ENCODE measurements at places on chromosomes 3 and 15.

GRCh38 chr15:59570315-59570714 lies 41.3 kb upstream of the GCNT3 start:
- DNase-seq: no peak

GRCh38 chr3:198096015-198096414 lies 136.0 kb downstream of the LMLN start:
- DNase-seq: no peak

- no peak for DNase-seq
Observed at GRCh38 chr3:105013657-105014056, 353.1 kb upstream of the ALCAM start.

DNA sequence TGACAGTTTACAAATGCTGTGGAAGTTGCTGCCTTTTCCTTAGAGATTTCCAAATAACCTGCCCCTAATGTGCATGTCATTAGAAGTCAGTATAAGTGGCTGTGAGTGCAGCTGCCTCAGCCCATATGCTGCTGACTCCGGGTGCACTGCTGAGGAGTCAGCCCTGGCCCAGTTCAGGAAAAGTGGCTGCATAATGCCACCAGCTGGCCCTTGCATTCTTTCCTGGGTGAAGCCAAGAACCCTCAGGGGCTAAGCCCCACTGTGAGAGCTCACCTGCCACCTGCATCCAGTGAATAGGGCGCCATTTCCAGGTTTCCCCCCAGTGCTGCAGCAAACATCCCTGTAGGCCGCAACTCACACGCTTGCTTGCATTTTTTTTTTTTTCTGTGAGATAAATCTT lies 139.9 kb downstream of the TJP1 start:
- no peak for DNase-seq

- no peak for DNase-seq
Observed at GRCh38 chr3:36480911-36481648, 100.8 kb downstream of the STAC start.

DNA sequence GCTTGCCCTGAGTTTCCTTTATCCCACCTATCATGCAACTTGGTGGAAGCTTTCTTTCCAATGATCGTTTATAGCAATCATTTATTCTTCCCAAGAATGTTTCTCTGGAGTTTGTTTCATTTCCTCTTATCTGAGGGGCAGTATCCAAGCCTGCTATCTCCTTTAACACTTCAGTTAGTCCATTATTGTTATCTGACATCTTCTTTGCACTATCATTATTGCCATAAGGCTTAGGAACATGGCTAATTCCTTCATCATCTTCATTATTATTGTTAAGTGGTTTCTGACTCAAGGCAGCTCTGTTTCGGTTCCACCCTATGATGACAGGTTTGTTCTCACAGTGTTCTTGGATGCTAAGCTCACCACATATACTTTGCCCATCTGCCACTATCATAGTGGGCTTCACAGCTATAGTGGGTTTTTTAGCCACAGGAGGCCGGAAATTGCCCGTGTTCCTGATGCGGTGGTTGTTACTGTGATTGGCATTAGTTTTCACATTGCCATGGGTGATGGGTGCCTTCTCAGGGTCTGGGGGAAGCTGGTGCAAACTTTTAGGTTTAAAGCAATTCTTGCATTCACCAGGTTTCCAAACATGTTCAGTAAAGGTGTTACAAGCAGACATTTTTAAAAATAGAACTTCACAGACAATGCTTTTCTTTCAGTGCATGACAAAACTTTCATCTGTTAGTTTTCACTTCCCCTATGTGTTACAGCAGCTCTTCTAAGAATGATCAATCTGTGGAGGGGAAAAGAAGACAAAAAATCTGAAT lies 110.6 kb upstream of the TSPAN3 start:
- DNase-seq: no peak

GRCh38 chr3:190086191-190086590 lies 34.5 kb downstream of the P3H2 start:
- DNase-seq: no peak

DNA sequence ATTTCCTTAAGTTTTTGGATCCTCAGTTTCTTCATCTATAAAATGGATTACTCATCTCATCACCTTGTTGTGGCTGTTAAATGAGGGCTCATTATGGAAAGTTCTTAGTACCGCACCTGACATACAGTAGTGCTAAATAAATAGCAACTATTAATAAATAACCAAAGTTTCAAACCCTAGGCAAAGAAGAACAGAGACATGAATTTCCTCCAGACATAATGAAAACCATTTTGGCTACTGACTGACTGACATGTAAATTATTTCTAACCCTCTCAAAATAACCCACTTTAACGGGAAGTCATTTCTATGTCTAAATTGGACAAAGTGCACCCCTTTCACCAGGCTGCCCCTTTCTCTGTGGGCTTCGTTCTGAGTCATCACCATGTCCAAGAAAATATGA lies 17.4 kb upstream of the KLHL6 start:
- no peak for DNase-seq

GRCh38 chr3:97960993-97961766 lies 11.1 kb downstream of the RIOX2 start:
- no peak for DNase-seq

GRCh38 chr15:44261007-44261706 lies 27.4 kb upstream of the GOLM2 start:
- no peak for DNase-seq

GRCh38 chr3:108391917-108392593 lies 95.7 kb downstream of the HHLA2 start:
- no peak for DNase-seq

DNA sequence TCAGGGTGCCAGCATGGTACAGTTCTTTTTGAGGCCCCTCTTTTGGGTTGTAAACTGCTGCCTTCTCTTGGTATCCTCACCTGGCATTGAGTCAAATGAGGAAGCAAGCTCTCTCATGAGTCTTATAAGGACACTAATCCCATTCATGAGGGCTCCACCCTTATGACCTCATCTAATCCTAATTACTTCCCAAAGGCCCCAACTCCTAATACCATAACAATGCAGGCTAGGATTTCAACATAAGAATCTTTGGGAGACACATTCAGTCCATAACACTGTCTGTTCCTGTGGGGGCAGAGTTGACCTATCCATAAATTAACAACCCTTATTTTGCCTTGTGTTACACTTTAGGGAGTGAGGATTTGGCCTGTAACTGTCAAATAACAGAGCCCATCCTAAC lies 278.3 kb downstream of the LRTM1 start:
- no peak for DNase-seq

GRCh38 chr15:67690936-67691335 lies 134.4 kb upstream of the SKOR1 start:
- no peak for DNase-seq

GRCh38 chr3:23199649-23200048 lies 3.5 kb upstream of the UBE2E2 start:
- DNase-seq: no peak

DNA sequence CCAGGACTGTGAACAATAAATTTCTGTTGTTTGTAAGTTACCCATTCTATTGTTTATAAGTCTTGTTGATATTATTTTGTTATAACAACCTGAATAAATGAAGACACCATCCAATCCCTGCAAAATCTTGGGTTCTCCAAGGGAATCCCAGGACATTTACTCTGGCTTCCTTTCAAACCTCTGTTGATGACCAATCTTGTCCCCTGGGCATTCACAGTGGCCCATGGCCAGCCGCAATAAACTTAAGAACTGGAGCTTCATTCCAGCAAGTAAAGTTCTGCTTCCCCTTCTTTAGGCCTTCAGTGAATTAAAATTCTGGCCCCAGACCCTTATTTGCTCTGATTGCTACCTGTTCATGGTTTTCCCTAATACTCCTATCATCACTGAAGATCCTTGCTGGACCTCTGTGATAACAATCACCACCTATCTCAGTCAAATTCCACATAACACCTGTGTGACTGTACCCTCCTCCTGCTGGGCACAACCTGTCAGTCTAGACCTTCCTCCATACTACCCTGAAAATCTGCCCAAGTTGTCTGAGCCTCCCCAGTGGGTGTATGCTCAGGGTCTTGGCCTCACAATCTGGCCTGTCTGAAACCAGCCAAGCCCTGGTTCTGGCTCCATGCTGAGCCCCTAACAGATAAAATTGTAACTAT lies 153.1 kb downstream of the SEMA6D start:
- no peak for DNase-seq

DNA sequence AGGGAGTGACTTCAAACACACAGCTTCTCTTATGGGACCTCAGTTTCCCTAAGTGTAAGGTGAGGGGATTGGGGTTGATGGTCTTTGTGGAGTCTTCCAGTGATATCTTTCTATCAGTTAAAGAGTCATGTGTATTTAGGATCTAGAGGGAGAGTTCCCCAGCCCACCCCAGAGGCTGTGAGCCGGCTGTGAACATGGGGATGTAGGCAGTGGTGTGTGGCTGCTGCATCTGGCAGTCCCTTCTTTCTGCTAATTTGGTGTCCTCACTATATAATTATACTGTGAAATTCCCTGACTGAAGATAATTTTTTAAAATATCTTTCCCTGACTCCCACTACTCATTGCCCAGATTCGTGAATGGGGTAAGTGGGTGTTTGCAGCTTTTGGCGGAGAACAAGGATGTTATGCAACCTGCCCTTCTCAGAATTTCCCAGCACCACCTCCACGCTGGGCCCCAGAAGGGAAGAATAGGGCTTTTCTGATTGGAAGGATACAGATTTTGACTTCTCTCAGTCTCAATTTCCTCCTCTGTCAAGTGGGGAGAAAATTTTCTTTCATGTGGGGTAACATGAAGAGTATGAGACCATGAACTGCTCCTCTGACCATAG lies 79.0 kb upstream of the RASGRF1 start:
- DNase-seq: no peak

DNA sequence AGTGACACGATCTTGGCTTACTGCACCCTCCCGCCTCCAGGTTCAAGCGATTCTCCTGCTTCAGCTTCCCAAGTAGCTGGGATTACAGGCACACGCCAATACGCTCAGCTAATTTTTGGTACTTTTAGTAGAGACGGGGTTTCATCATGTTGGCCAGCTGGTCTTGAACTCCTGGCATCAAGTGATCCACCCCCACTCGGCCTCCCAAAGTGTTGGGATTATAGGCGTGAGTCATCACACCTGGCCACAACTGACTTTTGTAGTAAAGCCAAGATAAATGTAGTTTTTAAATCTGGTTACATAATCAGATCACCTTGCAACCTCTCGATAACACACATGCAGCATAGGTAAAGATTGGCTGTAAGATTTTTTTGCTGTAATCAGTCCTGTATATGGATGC lies 657.5 kb upstream of the DPPA4 start:
- DNase-seq: no peak

- DNase-seq: no peak
Observed at GRCh38 chr3:122003112-122003511, 18.9 kb downstream of the ILDR1 start.

DNA sequence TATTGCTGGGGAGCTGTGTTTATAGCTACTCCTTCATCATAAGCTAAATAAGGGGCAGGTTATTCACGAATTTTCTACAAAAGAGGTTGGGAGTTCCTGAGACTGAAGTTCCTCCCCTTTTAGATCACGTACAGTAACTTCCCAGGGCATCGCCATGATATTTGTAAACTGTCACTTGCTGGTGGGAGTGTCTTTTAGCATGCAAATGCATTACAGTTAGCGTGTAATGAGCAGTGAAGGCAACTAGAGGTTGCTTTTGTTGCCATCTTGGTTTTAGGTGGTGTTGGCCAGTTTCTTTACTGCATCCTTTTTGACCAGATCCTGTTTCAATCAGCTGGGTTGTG lies 64.4 kb downstream of the IL12A start:
- no peak for DNase-seq

DNA sequence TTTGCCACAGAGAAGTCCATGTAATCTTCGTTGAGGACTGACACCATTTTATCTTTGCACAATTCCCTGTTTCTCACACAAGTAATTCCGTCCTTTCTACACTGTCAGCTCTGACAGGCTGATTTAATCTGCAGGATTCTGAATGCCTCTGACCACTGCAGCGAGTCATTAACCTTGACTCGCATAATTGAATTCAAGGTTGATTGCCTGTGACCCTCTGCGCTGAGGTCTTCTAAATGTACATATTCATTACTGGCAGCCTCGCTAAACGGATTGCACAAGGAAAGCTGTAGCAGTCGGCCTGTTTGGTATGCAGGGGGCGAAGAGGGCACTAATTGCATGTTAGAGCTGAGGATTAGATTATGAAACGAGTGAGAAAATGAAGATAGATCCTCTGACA lies 147.8 kb downstream of the SHOX2 start:
- no peak for DNase-seq

DNA sequence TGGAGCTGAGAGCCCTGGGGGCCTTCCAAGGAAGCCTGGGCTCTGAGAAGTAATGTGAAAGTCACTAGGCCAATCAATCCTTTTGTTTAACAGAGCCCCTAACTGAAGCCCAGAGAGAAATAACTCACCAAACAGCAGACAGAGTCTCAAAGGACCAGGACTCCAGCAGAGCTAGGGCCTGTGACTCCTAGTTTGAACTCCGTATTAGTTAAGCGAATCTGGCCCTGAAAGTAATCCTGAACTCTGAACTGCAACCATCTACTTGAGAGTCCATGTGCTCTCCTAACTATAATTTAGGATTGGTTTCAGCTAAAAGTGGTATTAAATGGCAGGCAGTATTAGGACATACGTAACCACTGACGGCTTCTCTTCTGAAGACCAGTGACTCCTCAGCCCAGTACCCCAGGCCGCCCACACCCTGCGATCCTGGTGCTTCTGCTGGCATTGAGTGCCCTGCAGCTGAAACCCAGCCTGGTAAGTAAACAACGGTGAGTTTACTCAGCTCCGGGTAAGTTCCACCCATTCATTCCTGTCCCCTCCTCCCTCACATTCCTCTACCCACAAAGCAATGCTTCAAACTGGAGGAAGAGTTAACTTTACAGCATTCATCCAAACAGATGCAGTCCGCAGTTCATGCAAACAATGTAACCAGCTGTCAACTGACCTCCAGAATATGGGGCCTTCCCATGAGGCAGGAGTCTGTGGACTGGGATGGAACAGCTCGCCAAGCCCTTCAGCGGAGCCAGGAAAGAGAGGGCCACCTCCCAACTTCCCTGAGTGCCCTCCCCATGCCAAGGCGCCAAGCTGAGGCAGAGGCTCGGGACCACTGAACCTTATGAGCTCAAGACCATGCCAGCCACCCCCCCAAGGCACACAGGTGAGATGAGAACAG lies 7.3 kb downstream of the MYO5C start:
- no peak for DNase-seq

DNA sequence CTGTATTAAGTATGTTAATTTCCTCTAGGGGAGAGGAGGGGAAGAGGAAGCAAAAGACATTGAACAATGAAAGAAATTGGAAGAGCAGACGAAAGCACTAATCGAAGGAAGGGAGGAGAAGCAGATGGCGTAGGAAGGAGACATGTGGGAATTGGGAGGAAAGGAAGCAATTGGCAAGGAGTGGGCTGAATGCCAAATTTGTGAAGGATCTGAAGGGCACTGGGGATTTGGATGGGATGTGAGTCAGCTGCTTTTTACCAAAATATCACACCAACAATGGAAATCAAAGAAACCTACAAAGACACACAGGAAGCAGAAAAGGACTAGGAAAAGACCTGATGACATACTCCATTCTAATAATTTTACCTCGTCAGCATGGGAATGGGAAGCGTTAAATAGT lies 1029.8 kb downstream of the ROBO1 start:
- DNase-seq: no peak

- no peak for DNase-seq
Observed at GRCh38 chr3:87088430-87088992, 97.6 kb upstream of the VGLL3 start.

GRCh38 chr3:156609546-156609945 lies 54.6 kb upstream of the SSR3 start:
- no peak for DNase-seq
